Activated naive CD4-positive, alpha-beta T cell (primary cell): ENCODE measurements at places on chromosomes 7 and 10.

DNA sequence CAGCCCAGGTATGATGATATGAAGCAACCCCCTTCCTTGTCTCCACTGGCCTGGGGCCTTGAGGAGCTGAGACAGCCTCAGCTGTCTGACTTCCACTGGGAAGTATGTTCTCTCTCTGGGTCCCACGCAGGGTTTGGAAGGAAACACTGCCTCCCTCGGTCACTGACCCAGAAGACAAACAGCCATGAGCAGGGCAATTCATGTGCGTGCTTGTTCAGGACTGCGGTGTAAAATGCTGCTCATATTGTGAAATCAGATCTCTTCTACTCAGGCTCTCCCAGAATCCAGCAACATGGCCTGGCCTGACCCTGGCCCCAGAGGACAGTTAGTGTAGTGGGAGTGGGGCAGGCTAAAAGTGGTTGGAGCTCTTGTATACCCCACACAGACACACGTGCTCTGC, 2.8 kb downstream of the CLCN1 start:
- DNase-seq, result no peak

DNA sequence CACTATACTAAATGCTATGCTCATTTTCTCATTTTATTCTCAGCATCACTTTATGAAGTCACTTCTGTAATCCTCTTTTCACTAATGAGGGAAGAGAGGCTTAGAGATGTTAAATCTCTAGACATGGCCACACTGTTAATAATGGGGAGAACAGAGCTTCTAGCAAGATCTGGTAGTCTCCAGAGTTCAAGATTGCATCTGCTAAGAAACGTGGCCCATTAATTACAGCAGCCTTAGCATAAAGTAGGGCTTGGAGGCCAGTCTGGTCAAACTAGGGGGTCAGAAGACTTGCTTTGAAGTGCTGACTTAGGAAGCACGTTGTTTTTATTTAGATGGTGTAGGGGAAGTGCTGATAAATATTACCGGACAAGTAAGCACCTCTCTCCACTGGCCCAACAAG, 29.3 kb downstream of the ARL4A start:
- DNase-seq, result no peak

- no peak for DNase-seq
Observed at GRCh38 chr10:32882076-32882475, 76.0 kb downstream of the ITGB1 start.

GRCh38 chr10:15652117-15652516, 67.6 kb downstream of the ITGA8 start:
- DNase-seq, result no peak

- no peak for DNase-seq
Observed at GRCh38 chr7:70595755-70596597, 536.0 kb upstream of the GALNT17 start.

DNA sequence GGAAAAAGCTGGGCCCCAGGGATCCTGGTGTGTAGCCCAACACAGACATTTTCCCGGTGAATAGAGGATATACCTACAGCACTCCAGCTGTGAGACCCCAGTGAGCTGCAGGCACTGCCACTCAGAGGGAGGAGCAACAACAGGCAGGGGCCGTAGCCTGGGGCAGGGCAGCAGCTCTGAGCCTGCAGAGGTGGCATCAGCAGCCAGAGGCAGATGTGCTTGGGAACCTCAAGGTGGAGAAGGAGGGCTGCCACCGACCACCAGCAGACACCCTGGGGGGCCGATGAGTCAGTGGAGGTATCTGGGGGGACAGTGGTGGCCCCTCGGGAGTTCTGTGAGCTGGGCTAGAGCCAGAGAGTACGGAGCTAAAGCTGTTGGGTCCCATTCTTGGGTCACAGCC, 110.2 kb upstream of the GDF10 start:
- DNase-seq, result no peak

DNA sequence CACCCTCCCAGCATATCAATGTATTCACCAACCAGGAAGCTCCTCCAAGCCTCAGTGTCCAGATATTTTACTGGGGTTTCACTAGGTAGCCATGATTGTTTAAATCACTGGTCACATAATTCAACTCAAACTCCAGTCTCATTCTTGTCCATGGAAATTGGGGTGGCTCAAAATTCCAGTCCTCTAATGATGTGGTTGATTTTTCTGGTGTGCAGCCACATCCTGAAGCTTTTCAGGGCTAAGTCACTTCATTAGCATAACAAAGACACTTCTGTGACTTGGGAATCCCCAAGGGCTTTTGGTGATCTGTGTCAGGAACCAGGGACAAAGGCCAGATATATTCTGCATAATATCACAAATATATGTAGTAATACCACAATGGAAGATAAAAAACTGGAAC, 786.9 kb upstream of the IGFBP3 start:
- DNase-seq, result no peak

DNA sequence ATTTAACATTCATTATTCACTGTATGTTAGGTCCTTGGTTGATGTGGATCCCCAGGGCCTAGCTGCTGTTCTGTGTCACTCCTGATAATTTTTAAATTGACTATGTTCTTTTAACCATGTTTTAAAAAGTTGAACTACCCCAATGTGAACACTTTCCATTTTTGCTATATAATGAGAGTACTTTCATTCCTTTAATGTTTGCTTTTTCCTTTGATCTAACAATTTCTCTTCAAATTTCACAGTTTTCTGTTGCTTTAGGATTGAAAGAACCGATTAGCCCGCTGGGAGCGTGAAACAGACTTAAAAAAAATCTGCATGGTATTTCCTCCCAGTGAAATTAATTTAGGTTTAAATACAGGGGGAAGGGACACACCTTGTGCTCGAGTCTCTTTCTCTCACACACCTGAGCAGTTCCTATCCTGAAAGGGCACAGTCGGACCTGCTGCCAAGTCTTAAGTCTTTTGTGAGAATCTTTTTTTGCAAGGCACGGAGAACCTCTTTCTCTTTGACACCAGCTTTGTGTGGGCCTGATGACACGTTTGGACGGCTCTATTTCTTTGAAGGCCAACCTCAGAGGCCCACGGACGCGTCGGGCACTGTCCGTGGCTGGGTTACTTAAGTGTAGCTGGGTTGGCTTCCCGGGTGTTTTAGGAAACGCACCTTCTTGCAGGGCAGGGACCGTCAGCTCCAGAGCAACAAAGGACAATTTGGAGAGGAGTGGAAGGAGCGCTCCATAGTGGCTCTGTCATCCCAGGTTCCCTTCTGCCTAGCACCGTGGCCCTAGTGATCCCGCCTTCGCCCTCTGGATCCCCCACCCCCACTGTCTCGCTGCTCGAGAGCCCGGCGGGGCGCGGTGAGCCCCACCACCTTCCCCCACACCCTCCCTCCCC, 1.0 kb upstream of the CHN2 start:
- no peak for DNase-seq

GRCh38 chr7:77481615-77482014, 55.5 kb upstream of the PTPN12 start:
- no peak for DNase-seq

- no peak for DNase-seq
Observed at GRCh38 chr7:37916673-37917660, at the start of gene SFRP4. Gene SFRP4 (minus strand): TSS chr7:37916817. CDS start chr7:37916537, 280 bp downstream.

GRCh38 chr7:105825371-105825770, 51.0 kb downstream of the ATXN7L1 start:
- no peak for DNase-seq

DNA sequence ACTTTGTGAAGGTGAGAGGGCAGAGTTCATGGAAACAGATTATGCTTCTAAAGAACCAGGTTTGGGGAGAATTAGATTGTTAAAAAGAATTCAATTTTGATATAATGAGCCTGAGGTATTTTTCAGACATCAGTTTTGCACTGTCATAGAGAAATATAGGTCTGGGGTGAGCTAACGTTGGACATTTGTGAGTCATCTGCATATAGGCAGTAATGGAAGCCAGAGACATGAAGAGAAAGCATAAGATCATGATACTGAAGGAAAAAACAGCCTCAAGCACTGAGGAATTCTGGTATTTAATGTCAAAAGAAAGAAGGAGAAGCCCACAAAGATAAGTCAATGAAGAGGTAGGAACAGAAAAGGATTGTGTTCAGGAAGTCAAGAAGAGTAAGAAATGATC, 32.4 kb upstream of the COL1A2 start:
- DNase-seq, result no peak

GRCh38 chr10:89836840-89837164, 135.4 kb downstream of the KIF20B start:
- DNase-seq, result no peak

DNA sequence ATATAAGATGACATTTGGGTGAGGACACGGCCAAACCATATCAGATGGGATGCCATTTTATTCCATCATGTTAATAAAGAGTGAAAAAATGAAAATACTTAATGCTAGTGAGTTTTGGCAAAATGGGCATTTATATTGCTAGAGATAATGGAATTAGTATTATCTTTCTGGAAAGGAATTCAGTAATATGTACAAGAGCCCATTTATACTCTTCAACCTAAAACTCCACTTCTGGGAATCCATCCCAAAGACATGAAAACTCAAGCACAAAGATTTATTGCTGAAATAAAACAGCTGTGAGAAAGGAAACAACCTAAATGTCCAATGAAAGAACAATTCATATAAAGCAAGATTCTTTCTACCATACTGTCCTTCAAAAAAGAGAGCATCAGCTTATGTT, 96.0 kb upstream of the TMEM168 start:
- DNase-seq, result no peak

- DNase-seq, result no peak
Observed at GRCh38 chr7:144830024-144830785, 5.6 kb downstream of the TPK1 start.

DNA sequence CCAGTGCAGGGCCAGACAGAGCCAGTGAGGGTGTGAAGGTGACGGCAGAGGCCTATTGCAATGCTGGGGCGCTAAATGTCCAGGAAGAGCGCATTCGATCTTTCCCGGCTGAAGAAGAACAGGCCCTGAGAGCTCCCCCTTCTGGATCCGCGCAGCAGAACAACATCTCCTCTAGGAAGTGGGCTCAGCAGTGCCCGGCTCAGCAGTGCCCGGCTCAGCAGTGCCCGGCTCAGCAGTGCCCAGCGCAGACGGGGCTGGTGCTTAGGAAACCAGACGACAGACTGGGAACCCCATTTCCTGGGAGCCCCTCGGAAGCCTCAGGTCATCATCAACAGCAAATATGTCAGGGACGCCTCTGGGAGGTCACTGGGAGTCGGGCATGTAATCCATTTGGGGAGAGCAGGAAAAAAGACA, 4.7 kb upstream of the NOS3 start:
- no peak for DNase-seq

DNA sequence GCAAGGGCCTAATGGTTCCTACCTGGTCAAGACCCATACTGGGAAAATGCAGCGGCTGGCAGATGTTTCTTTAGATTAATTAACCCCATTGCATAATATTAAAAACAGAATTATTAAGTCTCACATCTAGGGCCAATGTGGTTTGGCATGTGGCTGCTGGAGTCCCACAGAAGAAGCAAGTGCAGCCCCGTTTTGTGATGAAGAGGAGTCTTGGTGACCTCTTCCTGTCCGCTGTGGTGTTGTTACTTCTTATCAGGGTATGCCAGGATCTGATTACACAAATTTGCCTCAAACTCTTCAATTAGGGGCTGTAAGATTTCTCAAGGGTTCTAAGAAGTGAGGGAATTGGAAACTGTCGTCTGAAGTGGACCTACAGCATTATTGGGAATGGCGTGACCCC, 240.3 kb downstream of the SEC23IP start:
- DNase-seq, result no peak

DNA sequence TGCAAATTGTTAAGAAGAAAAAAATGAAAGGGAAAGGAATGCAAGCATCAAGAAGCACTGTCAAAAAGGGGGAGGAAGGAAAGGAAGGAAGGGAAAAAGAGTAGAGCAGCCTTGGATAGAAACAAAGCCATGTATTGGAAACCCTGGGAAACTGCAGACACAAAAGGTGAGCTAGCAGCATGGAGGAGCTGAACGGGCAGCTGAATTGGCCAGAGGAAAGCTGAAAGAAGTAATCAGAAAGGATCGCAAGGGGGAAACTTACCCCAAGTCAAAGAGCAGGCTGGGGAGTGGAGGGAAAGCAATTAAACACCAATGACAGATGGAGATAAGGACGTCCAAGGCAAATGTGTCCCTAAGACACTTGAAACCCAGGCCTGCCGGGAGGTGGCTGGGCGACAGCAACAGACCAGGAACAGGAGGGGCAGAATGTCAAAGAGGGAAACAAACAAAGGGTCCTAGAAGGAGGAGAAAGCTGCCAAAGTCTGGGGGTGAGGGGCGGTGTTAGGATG, 93.8 kb upstream of the SVIL start:
- no peak for DNase-seq

GRCh38 chr7:95106401-95106800, 199.0 kb downstream of the PPP1R9A start:
- no peak for DNase-seq

DNA sequence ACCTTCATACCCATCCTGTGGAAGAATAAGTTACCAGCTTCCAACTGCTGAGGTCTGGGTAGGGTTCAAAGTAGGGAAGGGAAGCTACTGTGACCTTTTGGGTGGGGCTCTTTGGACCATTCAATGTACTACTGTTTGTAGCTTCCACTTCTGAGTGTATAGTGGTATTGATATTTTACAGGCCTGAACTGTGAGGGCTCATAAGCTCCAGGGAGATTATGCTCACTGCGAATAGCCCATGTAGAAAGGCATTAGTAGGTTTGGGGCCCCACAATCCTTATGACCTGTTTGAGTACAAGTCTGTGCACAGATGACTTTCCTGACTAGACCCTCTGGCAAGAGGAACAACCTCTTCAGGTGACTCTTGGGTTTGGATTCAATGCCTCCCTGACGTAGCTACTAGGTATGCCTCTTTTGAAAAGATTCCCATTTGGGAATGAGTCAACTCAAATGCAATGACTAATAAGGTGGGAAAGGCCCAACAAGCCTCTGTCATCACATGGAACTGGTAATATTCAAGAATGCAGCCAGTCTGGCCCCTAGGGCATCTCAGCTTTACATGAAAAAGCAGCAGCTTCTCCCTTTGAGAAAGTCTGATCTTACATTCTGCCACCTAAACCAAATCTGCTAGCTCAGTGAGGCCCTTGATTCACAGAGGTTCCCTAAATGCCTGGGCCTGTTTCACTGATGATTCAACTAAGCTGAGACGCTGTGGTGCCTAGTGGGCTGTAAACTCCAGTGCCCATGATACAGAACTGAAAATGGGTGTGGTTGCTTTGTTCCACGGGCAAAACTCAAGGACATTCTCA, 79.8 kb downstream of the ABI1 start:
- DNase-seq, result no peak

- DNase-seq, result no peak
Observed at GRCh38 chr10:71010730-71011129, 122.4 kb upstream of the PCBD1 start.

DNA sequence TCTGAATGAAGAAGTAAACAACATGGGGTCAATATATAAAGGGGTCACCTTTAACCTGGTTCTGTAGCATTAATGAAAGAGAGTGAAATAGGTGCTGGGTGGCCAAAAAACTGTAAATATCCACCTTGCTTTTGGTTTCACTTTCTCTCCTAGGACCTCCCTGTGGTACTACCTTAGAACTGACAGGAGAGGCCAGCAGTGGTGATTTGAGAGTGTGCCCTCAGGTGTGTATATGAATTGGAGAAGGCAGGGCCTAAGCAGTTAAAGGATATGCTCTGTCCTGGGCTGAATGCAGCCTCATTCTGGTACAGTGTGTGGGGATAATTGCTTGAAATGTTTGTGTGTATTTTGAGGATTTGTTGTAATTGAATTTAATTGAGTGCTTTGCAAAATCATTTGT, 62.0 kb downstream of the BBS9 start:
- DNase-seq, result no peak
